COLO829 (cell line): ENCODE measurements at places on chromosomes 4 and X.

DNA sequence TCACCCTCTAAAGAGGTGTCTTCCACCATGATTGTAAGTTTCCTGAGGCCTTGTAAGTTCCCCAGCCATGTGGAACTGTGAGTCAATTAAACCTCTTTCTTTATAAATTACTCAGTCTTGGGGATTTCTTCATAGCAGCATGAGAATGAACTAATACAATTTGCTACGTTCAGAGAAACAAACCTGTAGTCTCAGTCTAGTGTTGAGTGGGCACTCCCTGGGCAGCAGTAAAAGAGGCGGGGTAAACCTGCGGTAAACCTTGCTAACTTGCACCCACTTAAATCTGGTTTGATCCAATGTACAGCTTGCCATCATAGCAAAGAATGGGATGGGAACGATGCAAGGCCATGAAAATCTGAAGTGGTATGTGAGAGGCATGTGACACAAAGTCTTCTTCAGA is 22.4 kb downstream of the GRXCR1 start:
- DNase-seq: no peak

DNA sequence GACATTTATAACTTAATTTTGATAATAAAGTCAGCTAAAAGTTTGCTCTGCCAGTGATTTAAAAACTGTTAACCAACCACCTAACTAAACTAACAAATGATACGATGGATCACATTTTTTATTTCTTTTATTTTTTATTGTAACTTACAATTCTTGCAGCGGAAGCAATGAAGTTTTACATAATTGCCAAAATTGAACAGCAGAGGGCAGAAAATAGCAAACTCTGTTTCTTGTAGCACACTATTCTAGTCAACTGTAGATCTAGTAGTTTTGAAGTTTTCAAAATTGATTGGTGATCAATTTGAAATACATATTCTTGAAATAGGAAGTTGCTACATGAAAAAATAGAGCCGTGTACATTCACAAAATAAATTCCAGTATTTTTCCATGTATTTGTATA is 2.8 kb upstream of the GRIA2 start:
- no peak for DNase-seq

- peak; percentile 46 for DNase-seq
Measured at GRCh38 chrX:44874420-44875184, 1.6 kb downstream of the KDM6A start.

DNA sequence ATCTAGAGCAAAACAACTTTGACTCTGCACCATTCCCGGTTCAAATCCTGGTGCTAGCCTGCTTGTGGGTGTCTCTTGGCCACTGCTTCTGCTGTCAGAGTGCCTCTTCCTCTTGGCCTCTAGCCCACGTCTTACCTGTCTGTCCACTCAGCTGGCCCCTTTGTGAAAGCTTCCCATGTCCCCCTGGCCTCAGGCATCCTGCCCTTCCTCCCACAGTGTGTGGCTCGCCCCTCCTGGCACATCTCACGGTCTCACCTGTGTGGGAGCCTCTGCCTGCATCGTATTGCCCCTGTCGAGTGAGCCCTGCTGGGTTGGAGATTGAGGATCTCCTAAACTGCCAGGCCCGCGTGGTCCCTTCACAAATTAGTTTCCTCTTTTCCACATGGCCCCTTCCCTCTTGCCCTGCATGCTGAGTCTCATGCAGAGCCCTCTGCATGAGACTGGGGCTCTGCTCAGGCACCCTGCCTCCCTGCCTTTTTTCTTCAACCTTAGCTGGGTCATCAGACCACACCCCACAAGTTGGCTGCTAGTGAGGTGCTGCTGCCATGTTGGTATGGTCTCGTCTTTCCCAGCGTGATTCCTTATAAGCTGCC is 53.7 kb upstream of the TADA2B start:
- DNase-seq: no peak

- DNase-seq: no peak
Measured at GRCh38 chr4:185275501-185275900, 66.1 kb downstream of the SNX25 start.

DNA sequence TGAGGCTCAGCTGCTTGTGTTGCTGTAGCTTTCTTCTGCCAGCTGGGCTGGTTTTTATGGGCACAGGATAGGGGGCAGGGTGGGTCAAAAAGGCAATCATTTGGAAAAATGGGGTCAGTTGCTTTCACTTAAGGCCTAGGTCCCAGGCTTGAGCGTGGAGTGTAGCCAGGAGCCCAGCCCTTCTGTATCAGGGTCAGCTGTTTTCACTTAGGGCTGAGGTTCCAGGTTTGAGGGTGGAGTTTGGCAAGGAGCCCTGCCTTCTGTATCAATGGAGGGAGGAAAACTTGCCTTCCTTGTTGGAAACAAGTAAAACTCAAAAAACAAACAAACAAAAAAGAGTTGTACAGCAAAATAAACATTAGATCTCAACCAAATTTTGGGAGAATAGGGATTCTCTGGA is 37.0 kb upstream of the UGT8 start:
- DNase-seq: no peak

DNA sequence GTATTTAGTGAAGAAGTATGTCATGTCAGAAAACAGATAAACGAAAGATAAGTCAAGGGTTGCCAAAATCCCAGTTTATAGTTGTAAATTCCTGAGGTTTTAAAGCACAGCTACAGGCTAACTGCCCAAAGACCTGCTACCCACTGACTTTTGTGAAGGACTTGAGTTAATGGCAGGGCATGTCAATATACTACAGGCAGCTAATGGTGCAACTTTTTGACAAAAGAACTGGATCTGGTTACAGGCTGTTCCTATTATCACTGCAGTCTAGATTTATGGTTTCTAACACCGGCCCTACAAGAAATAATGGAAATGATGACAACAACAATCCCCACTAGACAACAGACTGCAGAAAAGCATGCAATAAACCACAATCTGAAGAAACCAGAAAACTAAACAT is 6.4 kb downstream of the SCML2 start:
- DNase-seq: no peak
